ENCODE measurements at places on chromosomes 7 and 10.

GRCh38 chr10:6516281-6516928 lies 63.7 kb downstream of the PRKCQ start:
- DNase-seq, result no peak

DNA sequence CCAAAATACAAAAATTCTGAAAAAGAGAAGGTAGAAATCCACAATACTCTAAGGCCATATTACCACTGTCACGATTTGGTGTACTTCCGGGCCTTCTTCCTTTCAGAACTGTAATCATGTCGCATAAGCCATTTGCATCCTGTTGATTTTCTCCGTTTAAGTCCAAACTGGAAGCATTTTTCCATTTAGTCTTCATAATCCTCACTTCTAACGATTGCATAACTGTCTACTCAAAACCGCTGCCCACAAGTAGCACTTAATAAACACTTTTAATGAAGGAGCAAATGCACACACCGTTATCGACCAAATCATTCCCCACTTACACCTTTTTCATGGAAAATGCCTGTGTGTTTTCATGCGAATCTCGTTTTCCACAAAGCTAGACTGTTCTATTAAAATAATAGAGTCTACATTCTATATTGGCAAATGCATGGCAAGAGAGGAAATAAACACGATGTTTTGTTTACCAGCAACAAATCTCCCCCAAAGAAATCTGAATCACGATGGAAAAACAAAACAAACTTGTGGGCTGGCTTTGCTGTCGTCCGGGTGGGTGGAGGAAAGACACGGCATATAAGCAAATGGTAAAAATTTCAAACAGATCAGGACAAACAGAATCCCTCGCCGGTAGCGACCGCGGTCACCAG lies 1.0 kb downstream of the ATE1 start:
- no peak for DNase-seq

DNA sequence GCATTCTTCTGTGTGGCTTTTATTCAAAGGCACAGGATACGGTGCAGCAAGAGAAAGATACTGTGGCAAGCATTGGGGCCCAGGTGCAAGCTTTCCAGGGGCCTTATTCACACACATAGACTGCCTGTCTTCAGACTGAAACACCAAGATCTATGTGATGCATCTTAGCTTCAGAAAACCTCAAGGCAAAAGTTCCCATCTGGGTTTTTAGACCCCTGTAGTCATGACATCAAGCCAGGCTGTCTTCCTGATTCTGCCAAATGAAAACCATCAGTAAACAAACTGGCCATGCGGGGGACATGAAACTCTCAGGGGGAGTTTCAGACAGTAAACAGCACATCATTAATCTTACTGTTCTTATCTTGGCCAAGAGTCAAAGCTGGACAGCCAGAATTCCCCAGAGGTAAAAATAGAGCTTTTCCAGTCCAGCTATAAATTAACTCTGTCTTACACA lies 9.8 kb downstream of the AGBL3 start:
- DNase-seq, result no peak

GRCh38 chr7:130393841-130394411 lies 13.6 kb downstream of the CPA1 start:
- no peak for DNase-seq

GRCh38 chr7:106031300-106032035 lies 68.4 kb downstream of the CDHR3 start:
- no peak for DNase-seq

DNA sequence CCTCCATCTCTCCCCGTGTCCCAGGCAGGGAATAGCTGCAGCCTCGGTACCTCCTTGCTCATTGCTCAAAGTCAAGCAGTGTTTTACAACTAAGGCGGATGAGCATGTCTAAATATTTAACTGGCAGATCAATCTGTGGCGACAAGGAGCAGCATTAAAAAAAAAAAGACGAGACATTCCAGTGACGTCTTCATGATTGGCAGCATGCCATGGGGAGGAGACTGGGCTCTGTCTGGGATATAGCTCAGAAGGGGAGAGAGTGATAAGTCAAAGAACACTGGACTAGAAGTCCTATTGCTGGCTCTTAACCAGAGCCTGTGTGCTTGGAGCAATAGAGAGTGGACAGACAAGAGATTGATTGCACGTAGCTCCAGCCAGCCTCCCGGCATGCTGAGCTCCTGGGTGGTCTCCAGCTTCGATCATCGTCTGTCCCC lies 287.5 kb upstream of the PODXL start:
- DNase-seq, result no peak

- DNase-seq, result no peak
Measured at GRCh38 chr10:78752221-78752620, 316.5 kb upstream of the ZMIZ1 start.

DNA sequence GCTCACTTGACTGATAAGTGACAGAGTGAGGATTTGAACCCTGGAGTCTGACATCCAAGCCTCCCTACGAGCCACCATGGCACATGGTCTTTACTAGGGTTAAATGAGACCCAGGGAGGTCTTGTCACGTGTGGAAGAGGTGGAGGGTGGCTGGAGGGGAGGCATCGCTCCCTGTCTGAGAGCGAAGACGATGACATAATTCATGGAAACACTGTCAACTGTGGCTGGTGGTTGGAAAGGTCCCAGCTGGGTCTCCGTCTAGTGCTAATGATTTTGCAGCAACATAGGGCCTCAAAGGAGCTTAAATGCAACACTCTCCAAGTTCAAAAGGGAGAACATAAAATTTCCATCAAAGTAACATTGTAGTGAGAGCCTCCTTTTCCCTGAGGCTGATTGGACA lies 99.9 kb upstream of the BAIAP2L1 start:
- no peak for DNase-seq

GRCh38 chr7:18016547-18017444 lies 10.8 kb downstream of the PRPS1L1 start:
- no peak for DNase-seq

GRCh38 chr7:121139427-121139826 lies 150.9 kb downstream of the CPED1 start:
- no peak for DNase-seq

DNA sequence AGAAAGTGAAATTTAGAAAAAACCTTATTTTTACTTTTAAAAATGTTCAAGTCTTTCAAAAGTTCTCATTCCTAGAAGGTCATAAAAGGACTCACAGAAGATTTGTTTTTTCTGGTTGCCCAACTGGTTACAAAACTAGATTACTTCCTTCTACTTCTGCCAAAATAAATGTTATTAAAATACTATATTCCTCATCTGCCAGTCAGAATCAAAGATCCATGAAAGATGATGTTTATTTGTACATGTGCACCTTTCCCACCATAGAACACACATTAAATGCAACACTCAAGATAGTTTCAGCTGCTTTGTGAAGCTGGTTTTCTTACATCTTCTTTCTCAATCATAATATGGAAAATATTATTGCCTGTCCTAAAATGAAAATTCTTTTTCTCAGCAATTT lies 465.4 kb downstream of the ETV1 start:
- no peak for DNase-seq

- DNase-seq, result no peak
Measured at GRCh38 chr7:155414547-155415492, 43.1 kb upstream of the EN2 start.

- no peak for DNase-seq
Measured at GRCh38 chr7:13179011-13179582, 491.7 kb downstream of the ARL4A start.

- DNase-seq, result peak; percentile 55
Measured at GRCh38 chr7:101362334-101363195, at the start of gene COL26A1. Gene COL26A1, plus strand, starts transcription at chr7:101362875. Its CDS starts 158 bp downstream, at chr7:101363033.

DNA sequence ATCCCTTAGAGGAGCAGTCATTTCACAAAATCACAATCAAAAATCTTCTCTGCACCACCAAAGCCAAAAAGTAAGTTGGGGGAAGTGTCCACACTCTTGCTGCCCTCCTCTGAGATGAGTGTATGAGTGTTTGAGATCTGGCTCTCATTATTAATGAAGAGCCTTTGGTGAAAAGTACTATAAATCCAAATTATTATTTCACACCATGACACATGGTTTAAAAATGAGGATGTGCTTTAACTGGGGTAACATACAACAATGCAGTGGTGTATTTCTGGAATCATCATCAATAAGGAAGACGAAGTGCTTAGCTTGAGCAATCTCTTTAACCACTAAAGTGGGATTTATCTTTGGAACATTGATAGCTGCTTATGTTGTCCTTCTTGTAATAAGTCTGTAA lies 114.2 kb upstream of the ADAM12 start:
- no peak for DNase-seq

DNA sequence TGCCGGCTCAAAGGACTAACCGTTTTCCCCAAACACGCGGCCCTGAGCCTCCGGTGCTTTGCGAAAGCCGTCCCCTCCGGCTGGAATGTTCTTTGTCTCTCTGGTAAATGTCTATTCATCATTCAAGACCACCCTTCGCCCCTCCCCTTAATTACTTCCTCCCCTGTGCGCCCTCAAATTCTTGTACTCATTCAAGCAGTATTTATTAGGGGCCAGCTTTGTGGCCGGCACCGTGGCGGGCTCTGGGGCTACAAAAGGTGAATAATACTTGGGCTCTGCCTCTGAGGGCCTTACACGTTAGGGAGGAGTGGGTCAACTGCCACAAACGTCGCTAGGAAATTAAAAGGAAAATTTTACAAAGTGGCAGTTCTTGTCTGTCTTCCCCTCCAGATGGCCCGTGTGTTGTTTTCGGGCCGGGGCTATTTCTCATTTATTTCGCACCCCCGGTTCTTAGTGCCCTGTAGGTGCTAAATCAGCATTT lies 1.5 kb upstream of the MEST start:
- peak; percentile 41 for DNase-seq

GRCh38 chr7:929311-929711 lies 25.2 kb downstream of the ADAP1 start:
- DNase-seq, result no peak

GRCh38 chr10:92742331-92743228 lies 52.8 kb downstream of the HHEX start:
- no peak for DNase-seq

GRCh38 chr7:77727936-77728701 lies 31.9 kb downstream of the RSBN1L start:
- DNase-seq, result no peak

DNA sequence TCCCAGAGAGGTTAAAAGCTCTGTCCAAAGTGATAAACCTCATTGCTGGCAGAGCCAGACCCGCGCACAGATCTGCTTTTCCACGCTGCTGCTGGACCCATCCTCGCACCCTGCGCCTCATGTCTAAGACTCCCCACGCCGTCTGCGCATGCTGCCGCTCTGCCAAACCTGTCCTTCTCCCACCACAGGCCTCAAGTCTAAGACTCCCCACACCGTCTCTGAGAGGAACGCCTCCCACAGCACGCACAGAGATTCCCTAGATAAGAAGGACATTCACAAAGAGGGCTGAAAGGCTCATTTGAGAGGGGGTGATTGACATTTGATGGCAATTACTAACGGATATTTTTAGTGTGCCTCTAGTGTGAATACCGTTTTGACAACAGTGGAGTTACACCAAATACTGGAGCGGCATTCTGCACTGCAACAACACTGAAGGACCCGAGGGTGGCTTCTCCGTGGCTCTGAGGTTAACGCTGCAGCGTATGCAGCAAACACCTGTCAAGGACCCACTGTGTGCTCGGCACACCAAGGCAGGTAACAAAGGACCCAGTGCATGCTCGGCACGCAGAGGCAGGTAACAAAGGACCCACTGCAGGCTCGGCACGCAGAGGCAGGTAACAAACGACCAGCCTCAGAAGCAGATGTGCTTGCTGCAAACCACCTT lies 231.4 kb downstream of the DNAJB6 start:
- DNase-seq, result no peak

DNA sequence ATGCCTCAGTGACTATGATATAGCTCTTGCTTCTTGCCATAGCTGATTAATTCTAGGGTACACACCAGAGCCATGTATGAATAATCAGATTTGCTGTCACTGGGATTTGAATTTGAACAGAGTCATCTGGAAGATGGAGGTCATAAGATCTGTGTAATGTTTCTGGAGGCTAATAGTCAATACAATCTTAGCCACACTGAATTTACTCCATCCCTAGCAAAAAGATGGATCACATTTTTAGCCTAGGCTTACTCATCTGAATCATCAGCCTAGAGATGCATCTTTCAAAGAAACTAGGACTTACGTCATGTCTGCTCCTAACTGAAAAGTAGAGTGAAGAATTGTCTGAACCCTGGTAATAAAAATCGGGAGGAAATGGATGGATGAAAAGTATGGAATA lies 142.3 kb upstream of the ZNF804B start:
- no peak for DNase-seq

DNA sequence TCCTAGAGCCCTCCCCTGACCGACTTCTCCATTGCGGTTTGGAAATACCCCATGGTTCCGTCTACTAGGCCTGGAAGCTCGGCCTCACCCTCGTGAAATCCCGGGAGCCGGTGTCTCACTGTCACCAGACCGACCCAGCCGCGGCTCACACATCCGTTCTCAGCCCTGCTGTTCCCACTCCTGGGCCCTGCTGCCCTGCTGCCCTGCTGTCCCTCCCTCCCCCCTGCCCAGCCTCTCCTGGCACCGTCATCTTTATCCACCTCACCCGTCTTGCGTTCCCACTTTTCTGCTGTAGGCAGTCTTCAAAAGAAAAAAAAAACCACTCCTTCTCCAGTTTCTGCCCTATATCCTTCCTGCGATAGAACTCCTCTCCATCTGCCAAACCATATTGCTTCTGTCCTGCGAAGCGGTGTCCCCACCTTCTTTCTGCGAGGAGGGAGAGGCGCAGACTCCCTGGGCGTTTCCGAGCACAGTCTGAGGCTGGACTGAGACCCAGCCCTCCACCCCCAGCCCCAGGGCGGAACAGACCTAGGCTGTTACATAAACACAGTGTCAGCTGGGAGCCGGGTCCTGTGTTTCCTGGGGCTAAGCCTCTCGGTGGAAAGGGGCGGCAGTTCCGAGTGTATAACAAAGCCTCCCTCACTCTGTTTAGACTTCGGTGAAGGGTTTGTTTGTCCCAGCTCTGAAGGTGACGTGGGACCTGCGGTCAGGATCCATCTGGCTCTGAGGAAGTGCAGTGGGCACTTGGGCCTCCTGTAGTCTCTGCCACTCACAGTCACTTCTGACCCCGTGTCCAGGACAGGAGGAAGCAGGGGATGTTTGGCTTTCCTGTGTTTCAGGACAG lies 2.8 kb downstream of the AGAP3 start:
- DNase-seq, result no peak

GRCh38 chr10:4828005-4828404 lies 2.0 kb downstream of the AKR1E2 start:
- DNase-seq, result no peak

- DNase-seq, result no peak
Measured at GRCh38 chr10:113893570-113893969, 39.1 kb downstream of the NHLRC2 start.

DNA sequence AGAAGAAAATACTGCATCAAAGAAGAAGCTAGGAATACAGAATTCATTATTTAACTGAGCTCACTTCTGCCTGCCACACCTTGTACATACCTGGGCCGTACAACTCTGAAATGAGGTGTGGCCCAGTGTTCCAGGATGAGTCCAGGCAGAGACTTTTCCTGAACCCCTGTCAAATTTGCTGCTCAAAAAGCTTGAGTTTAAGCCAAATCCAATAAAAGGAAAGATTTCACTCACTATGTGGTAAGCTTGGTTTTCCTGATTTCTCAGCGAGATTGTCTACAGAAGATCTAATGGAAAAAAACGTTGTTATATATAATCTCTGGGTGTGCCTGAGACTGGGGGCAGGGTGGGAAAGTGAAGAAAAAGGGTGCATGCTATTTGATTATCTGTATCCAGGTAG lies 72.1 kb upstream of the EGFR start:
- DNase-seq, result no peak
